ENCODE measurements at places on chromosomes 3 and 15. TPM values are rescaled to one million over a fixed set of nuclear protein-coding genes. Genes with fewer than 3 reads are reported as not detected.

The EPHA3 gene
- total RNA-seq, result 3.9 TPM

The CLN6 gene
- total RNA-seq, result 18.4 TPM

The FBLN2 gene
- 663 TPM for total RNA-seq

The FGF7 gene
- total RNA-seq, result 33.7 TPM

The SMAD6 gene
- total RNA-seq, result 22.6 TPM

The TMOD2 gene
- 11.5 TPM for total RNA-seq

DNA sequence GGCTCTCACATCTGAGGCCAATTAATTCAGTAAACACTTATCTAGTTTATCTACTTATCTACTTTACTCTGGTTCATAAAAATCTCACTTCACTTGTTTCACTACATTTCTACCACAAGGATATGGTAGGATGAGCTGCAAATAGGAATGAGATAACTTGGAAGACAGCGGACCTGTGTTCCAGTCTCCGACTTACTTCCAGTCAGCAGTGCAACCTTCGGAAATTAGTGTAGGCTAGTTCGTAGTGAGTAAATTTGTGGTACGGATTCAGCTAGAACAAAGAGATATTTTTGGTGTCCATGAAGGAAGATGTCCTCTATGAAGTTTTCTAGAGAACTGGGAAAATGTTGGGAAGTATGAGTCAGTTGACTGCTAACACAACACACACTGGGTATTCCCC lies 66.3 kb downstream of the TPRG1 start:
- no peak overlapping the region for H3K27ac ChIP-seq
- H3K4me1 ChIP-seq, result no peaks in the 10 kb centered on the region
- H3K36me3 ChIP-seq, result no peaks in the 10 kb centered on the region
- no peak overlapping the region for H3K4me3 ChIP-seq
- DNase-seq, result no peak

The HCLS1 gene
- total RNA-seq, result 37.8 TPM

DNA sequence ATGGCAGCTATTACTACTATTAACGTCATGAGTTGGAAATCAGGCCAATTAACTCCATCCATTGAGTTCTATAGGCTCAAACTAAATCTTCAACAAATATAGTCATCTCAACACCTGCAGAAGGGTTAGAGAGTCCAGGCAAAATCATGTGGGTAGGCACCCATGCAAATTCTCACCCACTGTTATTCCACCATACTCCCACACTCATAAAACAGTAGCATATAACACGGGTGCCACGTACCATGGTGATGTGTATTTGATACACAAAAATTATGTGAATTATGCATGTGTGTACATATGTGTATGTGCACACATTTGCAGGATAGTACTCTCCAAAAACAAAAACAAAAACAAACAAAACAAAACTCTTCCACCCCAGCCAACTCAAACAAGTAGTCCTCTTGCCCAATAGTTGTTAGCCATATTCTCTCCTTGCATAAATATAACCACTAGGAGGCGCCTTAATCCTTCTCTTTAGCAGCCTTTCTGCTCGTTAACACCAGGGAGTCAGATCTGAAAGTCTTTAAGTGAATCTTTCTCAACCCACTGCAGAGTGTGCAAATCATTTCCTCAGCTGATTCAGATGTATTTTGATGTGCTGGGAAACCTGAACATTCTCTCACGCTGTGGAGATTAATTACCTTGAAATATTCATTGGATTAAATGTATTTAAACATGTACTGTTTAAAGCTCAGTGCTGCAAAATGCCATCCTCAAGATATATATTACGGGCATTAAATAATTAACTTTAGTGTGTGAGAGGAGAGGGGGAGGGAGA lies 38.0 kb upstream of the COPB2 start:
- H3K4me3 ChIP-seq, result no peak overlapping the region
- H3K27ac ChIP-seq, result no peak overlapping the region
- no peaks in the 10 kb centered on the region for H3K27me3 ChIP-seq

DNA sequence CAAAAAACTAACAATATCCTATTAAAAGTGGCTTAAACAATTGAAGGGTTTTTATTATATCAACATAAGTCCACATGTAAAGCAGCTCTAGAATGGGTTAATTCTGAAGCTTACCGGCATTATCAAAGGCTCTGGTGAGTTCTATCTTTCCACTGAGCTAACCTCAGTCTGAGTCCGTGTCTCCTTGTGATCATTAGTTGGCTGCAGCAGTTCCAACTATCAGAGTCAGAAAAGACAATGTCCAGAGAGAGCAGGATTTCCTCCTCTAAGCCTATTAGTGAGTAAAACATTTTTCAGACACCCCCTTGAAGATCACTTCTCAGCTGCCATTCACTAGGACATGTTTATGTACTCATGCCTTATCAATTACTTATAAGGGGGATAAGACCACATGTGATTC lies 49.9 kb downstream of the DHX36 start:
- H3K36me3 ChIP-seq, result peaks cover 4% of the 10 kb centered on the region
- no peak overlapping the region for H3K4me3 ChIP-seq
- no peaks in the 10 kb centered on the region for H3K4me1 ChIP-seq
- H3K27ac ChIP-seq, result no peak overlapping the region
- no peaks in the 10 kb centered on the region for H3K27me3 ChIP-seq

- H3K27me3 ChIP-seq, result no peaks in the 10 kb centered on the region
- no peak overlapping the region for H3K27ac ChIP-seq
- H3K4me3 ChIP-seq, result no peak overlapping the region
- DNase-seq, result no peak
Measured at GRCh38 chr15:99550077-99550476, 15.7 kb upstream of the MEF2A start.

The FBXO40 gene
- not detected for total RNA-seq

The CCDC54 gene
- not detected for total RNA-seq

DNA sequence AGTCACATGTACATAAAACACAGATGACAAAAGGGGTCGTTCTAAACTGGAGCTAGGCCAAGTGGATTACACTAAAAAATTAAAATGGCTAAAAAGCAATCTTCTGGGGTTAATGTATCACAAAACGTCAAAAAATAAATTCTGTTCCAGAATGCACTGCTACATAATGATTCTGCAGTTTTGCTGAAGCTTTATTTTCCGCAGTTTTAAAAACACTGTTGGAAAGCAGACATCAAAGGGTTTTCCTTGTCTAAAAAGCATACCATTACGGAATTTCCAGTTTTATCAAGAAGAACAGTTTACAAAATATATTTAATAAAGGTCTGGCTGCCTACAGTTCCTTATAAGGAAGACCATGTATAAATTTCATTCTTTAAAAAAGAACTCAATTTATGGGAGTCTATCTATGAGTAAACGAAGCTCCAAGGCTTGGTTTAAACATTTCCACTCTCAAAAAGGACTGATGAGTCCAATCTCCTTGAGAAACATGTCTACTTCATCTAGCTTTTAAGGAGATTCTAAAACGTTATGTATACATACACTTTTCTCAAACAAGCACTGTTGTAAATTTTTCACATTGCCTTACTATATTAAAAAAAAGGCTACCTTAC lies 1.3 kb downstream of the DMXL2 start:
- no peaks in the 10 kb centered on the region for H3K36me3 ChIP-seq
- no peaks in the 10 kb centered on the region for H3K27me3 ChIP-seq
- H3K27ac ChIP-seq, result no peak overlapping the region
- H3K4me1 ChIP-seq, result no peaks in the 10 kb centered on the region
- peak overlapping the region; percentile 89 for H3K4me3 ChIP-seq
- DNase-seq, result no peak

The SCN11A gene
- total RNA-seq, result 0.15 TPM

DNA sequence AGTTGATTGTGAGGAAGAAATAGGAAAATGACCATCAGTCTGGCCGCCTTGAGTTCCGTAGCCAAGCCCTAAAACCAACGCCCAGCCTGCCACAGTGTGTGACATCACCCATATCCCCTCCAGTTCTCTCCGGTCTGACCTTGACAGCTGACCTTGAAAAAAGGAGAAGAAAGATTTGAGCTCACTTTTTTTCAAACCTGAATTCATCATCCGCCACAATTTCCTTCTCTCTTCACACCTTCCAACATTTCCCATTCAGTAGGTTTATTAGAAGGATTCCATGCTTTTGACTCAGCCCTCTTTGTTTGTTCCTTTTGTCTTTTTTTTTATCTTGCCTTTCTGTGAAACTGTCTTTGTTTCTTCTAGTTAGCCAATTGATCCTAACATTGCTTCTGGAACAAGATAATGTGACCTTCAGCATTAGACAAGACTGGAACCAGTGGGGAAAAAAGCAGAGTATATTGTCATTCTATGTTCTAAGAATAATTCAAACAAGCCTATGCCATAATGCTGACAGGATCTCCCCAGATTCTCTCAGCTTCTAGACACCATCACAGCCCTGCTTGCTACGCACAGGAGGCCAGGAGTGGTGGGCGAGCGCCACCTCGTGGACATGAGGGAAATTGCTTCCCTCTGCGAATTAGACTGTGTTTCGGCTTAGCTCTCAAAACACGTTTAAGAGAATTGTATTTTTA lies 283.1 kb downstream of the FGF12 start:
- H3K27me3 ChIP-seq, result no peaks in the 10 kb centered on the region
- no peak overlapping the region for H3K4me3 ChIP-seq
- peak; percentile 65 for DNase-seq
- H3K4me1 ChIP-seq, result no peaks in the 10 kb centered on the region
- no peaks in the 10 kb centered on the region for H3K36me3 ChIP-seq

DNA sequence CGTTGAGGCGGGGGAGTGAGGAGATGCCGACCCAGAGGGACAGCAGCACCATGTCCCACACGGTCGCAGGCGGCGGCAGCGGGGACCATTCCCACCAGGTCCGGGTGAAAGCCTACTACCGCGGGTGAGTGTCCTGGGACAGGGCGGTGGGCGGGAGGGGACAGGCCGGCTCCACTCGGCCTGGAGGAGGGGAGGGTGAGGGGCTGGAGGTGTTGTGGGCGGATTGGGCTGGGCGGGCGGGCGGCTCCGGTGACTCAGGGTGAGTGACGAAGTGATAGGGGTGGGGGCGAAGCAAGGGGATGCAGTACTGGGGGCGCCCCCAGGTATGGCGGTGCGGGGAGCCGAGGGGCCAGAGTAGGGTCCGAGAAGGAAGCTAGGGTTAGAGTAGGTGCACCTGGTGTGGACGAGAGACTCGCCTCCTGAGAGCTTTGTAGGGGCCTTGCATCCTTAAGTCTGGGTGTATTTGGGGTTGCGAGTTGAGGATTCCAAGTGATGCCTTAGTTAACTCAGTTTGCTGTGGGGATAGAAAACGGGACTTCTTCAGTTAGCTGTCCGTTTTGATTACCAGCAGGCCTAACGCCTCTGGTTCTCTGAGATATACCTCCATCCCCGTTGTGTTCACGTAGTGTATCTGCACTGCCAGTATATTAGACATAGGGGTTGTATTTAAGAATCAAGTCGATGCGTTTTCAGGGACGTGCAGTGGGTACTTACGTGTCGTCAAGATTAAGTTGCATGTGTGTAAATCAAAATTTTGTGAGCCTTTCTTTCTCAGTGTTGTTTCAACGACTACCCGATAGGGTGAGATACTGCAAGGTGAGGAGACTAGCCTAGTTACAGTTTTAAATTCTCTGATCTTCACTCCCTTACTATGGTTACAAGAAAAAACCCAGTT lies 670 bp downstream of the PRKCI start:
- DNase-seq, result no peak
- no peaks in the 10 kb centered on the region for H3K36me3 ChIP-seq
- H3K4me3 ChIP-seq, result peak overlapping the region; percentile 95
- no peaks in the 10 kb centered on the region for H3K4me1 ChIP-seq

DNA sequence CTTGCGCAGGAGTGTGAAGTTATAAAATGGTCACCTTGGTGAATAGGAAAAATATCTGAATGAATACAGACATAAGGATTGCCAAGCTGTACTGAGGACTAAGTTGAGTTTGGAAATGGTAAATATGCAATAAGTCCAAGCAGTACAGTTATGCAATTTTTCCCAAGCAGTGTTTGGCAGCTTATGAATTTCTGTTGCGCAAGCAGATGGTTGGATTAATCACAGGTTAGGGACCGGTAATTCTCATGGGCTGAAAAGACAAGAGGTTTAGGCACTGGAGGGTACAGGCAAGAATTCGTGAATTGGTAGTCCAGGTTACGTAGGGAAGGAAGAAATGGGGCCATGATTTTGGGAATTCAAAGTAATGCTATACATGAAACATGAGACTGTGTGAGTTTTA lies 210.3 kb downstream of the RAP2B start:
- H3K36me3 ChIP-seq, result no peaks in the 10 kb centered on the region
- no peaks in the 10 kb centered on the region for H3K27me3 ChIP-seq
- H3K4me3 ChIP-seq, result no peak overlapping the region
- H3K4me1 ChIP-seq, result no peaks in the 10 kb centered on the region

DNA sequence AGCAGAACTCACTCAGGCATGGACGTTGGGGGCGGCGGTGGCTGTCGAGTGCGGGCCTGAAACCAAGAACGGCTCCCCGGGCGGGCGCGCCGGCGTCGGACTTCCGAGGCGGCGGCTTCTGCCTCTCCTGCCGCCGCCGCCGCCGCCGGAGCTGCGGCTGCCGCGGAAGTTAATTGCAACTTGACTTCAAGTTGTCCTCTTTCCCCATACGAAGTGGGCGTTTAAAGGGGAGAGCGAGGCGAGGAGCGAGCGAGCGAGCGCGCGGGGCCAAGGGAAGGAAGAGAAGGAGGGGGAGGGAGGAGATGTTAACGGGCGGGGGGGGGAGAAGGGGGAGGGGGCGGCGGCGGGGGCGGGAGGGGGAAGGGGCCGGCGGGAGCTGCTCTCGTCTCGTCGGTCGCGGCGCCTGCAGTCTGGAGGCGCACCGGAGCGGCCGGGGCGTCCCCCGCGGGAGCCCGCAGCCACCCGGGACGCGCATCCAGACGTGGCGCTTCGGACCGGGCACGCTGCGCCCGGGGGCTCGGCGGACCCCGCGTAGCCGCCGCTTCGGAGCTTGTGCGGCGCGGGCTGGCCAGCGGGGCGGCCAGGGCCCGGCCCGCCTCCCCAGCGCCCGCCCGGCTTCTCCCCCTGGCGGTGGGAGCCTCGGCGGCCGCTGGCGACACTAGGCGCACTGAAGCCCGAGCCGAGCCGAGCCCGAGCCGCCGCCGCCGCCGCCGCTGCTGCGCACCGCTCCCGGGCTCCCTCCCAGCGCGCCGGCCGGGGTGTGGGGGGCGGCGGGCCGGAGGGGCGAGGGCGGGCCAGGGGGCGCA lies 19.7 kb upstream of the SATB1 start:
- H3K4me3 ChIP-seq, result peak overlapping the region; percentile 75
- H3K27ac ChIP-seq, result peak overlapping the region; percentile 10
- peaks cover 4% of the 10 kb centered on the region for H3K4me1 ChIP-seq
- H3K36me3 ChIP-seq, result no peaks in the 10 kb centered on the region

The LNP1 gene
- 2.6 TPM for total RNA-seq

The FAM43A gene
- 10.1 TPM for total RNA-seq

GRCh38 chr3:16309558-16309957 lies 44.5 kb downstream of the OXNAD1 start:
- H3K4me1 ChIP-seq, result no peaks in the 10 kb centered on the region
- no peak overlapping the region for H3K4me3 ChIP-seq
- H3K27ac ChIP-seq, result no peak overlapping the region
- DNase-seq, result no peak
- no peaks in the 10 kb centered on the region for H3K27me3 ChIP-seq
- no peaks in the 10 kb centered on the region for H3K36me3 ChIP-seq

The C3orf70 gene
- total RNA-seq, result 1.3 TPM

The CYP19A1 gene
- 6.9 TPM for total RNA-seq

- no peaks in the 10 kb centered on the region for H3K27me3 ChIP-seq
- H3K4me1 ChIP-seq, result peaks cover 4% of the 10 kb centered on the region
- H3K36me3 ChIP-seq, result no peaks in the 10 kb centered on the region
- H3K27ac ChIP-seq, result peak overlapping the region; percentile 44
- no peak overlapping the region for H3K4me3 ChIP-seq
Measured at GRCh38 chr3:188066141-188066540, 87.8 kb upstream of the LPP start.

The FES gene
- total RNA-seq, result 54.7 TPM
